HTR-8/SVneo (cell line): ENCODE measurements at places on chromosomes 2 and 18.

DNA sequence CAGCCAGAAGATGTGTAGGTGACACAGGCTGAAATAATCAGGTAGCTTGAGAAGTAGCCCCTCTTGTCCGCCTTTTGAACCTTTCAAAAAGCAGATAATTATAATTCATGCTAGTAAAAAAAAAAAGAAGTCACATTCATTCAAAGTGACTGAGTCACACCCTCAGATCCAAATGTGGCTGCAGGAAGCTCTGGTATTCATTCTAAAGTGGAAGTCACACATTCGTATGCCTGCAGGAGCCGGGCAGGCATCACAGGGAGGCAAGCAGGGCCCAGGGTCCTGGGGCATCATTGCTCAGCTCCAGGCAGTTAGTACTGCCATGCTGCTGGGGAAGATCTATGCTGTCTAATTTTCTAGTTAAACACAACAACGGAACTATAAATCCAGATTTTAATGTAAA, 21.7 kb upstream of the RAB11FIP5 start:
- no peak for DNase-seq

GRCh38 chr2:217739741-217740140, 263.1 kb downstream of the TNS1 start:
- DNase-seq: no peak

GRCh38 chr2:50658883-50659282, 373.0 kb downstream of the NRXN1 start:
- DNase-seq: peak; percentile 3

GRCh38 chr18:79396431-79397246, 909 bp downstream of the NFATC1 start:
- no peak for DNase-seq

DNA sequence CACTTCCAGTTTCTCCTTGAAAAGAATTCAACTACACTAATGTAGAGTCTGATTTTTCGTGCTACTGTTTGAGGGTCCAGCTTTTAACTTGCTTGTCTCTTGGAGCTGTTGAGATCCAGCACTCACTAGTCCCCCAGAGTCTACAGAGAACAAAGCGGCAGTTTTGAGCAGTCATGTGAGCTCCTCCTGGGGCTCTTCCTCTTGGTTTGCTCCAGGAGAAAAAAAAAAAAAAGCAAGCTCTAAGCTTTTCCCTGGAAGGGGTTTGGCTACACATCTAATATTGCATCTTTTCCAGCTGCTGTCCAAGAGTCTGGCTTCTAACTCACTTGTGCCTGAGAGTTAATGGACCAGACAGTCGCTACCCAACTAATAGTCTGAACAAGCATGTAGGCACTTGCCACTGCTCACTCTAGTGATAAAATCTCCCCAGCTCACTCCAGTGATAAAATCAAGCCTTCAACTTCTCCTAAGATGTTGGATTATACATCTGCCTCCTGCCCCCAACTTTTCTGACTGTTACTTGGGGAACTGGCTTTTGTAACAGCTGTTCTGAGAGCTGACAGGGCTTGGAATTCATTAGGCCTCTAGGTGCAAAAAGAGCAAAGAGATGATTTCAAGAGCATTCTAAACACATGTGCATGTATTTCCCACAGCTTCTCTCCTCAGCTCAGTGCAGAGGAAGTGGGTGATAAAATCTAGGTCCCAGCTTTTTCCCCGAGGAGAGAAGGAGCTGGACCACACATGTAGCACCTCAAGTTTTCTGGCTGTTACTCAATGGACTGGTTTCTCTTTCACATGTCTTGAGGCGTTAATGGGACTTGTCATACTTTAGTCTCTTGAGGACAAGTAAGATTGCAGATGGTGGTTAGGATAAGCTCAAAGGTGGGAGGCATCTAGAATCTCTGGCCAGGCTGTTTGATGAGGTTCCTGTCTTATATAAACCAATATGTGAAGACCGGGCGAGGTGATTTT, 750.5 kb downstream of the LRP1B start:
- DNase-seq: no peak

DNA sequence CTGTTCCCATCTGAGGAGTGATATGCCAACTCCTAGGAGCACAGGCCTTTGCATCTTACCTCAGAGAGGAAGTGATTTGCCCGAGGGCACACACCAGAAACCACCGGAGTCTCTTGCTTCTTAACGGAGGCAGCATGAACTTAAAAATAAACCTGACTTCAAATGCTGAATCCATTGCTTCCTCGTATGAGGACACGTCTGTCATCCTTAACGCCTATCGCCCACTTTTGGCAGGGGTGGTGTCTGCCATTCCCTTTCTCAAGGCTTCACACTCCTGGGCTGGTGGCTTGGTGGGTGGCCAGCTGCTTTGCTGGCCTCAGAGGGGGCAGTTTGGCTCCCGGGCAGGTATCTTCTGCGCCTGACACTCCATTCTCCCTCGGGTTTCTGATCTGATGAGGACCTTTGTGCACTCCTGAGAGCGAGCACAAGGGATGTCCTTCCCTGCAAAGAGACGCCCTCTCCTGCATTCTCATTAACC, 1.1 kb upstream of the PREB start:
- DNase-seq: no peak

DNA sequence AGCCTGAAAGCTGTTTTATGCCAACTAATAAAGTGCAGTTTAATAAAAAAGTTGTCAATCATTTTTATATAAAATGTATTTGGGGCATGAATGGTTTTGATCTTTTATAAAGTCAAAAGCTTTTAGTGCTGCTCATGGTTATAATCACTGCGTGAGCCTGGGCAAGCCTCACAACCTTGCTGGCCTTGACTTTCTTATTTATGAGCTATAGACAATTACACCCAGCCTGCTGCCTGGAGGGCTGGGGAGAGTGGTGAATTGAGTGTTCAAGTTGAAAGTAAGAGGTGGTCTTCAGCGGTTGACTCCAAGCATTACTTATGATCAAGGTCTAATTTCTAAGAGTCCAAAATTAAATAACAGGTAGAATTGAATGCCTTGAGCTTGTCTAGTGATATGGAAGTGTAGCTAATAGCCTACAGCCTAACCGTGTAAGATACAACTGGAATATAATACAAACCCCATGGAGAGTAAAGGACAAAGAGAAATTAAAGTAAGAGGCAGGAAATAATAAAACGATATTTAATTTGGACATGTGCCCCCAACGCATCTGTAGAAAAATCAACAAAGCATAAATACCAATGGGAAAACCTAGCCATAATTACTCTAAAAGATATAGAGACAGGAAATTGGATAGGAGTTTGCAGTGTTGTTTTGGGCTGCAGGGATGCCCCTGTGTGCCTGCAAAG, 106.0 kb upstream of the CYP1B1 start:
- DNase-seq: no peak

- peak; percentile 60 for DNase-seq
Measured at GRCh38 chr2:159497256-159497655, 119.1 kb downstream of the BAZ2B start.

- DNase-seq: no peak
Measured at GRCh38 chr2:46937471-46937901, 21.9 kb upstream of the MCFD2 start.

DNA sequence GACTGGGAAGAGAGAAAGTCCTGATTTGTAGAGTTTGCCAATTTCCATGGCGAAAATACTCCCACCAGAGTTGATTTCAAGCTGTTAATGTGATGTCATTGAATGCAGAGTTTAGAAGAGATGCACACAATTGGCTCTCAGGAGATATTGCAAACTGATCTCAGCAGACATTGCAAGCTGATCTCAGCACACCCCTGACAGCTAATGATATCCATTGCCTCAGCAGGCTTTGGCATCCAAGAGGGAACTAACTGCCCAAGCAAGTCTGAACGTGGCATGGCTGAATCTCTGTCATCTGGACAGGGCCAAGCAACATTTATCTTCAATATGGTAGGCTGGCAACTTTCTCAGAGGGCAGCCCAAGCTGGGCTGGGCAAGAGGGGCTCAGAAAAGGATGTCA, 78.4 kb upstream of the CYP1B1 start:
- DNase-seq: no peak

GRCh38 chr2:234595829-234596228, 98.9 kb upstream of the ARL4C start:
- DNase-seq: peak; percentile 17

DNA sequence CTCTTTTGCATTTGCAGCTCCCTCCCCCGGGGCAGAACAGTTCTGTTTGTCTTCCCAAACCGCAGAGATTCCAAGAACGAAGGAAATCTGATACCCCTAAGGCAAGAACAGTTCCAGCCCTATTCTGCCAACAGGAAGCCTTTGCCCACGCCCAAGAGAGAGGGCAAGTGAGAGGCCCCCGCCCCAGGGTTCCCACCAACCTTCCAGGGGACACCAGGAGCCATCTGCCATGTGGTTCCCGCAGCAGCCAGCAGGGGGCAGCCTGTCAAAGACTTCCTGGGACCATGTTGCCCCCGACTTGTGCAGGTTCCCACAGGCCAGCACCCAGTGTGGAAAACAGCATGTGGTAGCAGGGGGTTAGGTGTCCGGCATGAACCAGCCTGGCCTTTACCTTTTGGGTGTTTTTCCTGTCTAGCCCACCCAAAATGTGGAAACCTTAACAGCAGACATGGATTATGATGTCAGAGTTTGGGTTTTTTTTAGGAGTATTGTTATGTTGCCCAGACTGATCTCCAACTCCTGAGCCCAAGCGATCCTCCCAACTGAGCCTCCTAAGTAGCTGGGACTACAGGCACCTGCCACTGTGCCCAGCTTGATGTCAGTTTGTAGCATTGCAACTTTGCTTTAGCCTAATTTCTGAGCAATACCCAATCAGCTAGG, 21.7 kb upstream of the EFHD1 start:
- DNase-seq: peak; percentile 70

GRCh38 chr2:71326968-71327367, 4.6 kb upstream of the ZNF638 start:
- no peak for DNase-seq

GRCh38 chr2:52428224-52428623, 1339.4 kb upstream of the CHAC2 start:
- no peak for DNase-seq

DNA sequence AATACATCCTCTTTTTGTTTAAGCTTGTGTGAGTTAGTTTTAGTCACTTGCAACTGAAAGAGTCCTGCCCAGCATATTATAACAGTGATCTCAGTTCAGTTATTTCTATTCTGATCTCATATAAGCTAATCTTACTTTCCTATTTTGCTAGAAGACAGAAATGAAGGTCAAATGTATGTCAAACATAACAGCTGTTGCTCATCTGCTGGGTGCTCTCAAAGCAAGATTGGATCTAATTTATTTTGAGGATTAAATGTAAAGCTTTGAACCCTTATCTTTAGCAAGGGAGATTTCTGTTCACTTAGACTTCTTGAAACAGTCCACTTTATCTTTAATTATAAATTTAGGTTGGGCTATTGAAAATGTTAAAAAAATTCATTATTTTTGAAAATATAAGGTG, 31.2 kb downstream of the CRYGD start:
- no peak for DNase-seq

- no peak for DNase-seq
Measured at GRCh38 chr2:112947374-112947773, 30.4 kb upstream of the IL36G start.

- no peak for DNase-seq
Measured at GRCh38 chr2:229728370-229728769, 14.0 kb upstream of the DNER start.

DNA sequence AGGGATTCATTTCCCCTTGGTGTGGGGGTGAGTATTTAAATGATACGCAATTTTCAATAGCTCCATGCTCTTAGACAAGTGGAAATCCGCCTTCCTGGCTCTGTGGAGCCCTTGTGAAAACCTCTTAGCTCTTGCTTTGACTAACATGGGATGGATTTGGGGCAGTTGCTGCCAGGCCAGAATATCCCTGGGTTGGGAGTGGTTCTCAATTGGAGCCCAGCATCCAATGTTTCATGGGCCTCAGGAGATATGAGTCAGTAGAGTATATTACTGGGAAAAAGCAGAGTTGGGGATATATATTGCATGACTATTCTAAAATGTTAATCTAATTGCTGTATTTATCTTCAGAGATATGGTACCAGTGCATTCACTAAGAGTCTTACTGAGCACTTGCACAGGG, 104.4 kb upstream of the IL1R2 start:
- DNase-seq: no peak

- DNase-seq: no peak
Measured at GRCh38 chr2:142786918-142787702, 90.4 kb upstream of the KYNU start.

- no peak for DNase-seq
Measured at GRCh38 chr2:117330641-117331040, 483.9 kb upstream of the DDX18 start.

DNA sequence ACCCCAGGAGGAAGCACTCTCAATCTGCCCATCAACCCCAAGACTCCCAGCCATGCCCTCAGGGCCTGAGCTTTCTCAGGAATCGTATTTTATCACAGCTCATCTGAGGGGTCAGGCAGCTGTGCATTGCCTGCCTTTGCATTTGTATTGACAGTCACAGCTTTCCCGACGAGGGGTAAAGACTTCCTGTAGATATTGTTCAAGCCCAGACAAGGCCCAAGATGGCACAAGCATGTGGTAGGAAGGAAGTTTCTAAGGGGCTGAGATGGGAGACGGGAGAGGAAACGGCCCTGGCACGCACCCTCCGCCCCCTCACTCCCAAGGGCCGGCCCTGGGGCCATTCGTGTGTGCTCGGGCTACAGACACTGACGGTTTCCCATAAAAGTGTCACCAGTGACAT, 34.2 kb upstream of the PRLH start:
- peak; percentile 52 for DNase-seq

DNA sequence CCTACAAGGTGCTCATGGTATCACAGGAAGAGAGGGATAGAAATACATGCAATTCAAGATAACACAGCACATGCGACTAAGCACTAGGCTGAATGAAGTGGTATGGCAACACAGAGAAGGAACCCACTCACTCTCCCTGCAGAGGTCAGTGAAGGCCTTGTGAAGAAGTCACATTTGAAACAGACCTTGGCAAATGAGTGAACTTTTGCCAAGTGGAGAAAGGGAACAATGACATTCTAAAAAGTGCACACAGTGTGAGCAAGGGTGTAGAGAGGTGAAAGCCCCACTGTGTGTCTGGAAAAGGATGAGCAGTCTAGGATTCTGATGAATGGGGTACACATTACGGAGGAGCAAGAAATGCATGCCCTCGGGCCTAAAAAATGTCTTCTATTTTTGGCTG, 23.3 kb downstream of the KLF7 start:
- no peak for DNase-seq

- no peak for DNase-seq
Measured at GRCh38 chr2:74648009-74648443, at the start of gene M1AP. TSS of gene M1AP (minus strand) at chr2:74648330. CDS start at chr2:74640275, 8,055 bp downstream.
